Progenitor cell of endocrine pancreas (in vitro differentiated cells): ENCODE measurements at places on chromosomes 6 and 20.

DNA sequence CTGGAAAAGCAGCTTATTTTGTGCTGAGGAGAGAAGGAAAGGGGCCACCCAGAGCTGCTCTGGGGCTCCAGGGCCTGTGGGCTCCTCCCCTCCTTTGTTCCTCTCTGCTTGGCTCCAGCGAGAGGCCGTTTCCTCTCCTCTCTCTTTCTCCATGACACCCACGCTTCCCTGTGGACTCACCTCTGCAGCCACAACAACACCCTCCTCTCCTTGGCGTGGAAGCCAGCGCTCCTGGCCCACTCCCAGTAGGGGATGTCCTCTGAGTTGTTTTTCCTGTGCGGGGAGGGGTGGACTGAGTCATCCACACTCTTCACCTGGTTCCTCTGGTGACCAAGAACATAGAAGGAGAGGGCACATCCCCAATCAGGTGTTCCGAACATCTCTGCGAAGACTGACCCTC is 4.9 kb upstream of the CDSN start:
- no peak for DNase-seq

GRCh38 chr6:36906539-36907325 is 21.0 kb downstream of the C6orf89 start:
- DNase-seq: no peak

DNA sequence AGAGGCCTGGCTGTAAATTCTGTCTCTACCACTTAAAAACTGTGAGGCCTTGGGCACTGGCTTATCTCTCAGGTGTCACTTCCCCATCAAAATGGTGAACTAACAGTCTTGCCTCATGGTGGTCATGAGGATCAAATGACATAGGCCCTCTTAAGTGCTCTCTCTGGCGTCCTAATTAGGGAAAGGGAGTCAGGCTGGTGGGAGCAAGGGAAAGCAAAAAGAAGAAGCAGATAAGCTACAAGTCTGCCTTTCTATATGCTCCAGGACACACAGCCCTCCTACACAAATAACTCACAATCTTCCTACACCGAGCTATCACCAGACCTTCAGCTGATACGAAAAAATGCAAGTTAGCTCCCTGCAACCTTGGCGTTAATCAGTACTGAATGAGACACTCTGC is 19.5 kb upstream of the SLC22A16 start:
- DNase-seq: no peak

- no peak for DNase-seq
Measured at GRCh38 chr6:47701363-47701762, 3.0 kb downstream of the ADGRF4 start.

GRCh38 chr6:159036673-159037072 is 8.1 kb downstream of the TAGAP start:
- no peak for DNase-seq

- DNase-seq: no peak
Measured at GRCh38 chr6:108746836-108747575, 101.2 kb upstream of the ARMC2 start.

DNA sequence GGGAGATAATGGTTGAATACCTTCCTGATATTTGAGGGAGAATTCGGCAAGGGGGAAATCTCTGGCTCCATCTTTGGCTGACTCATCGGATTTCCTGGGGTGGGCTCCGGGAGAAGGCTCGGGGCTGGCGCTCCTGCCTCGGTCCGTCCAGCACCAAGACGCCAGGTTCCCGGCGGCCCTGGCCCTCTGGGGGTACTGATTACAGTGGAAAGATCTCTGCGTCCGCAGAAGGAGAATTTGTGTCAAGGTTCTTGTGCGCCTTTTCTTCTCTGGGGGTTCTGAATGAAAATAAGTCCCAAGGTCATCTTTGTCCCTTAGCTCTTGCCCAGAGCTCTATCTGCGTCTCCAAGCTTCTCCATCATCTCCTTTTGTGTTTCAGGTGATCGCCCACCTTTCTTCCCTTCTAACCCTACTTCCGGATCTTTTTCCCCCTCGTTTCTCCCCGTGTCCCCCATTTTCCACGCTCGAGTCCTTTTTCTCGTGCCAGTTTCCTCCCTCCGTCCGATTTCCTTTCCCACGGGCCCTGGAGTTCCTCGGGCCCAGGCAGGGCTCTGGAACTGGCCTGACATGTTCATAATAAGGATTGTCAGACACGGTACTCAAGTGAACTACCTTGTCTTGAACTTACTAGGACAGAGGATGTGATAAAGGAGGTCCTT is 11.6 kb downstream of the NRN1 start:
- no peak for DNase-seq

GRCh38 chr20:21615617-21616080 is 89.8 kb upstream of the PAX1 start:
- peak; percentile 66 for DNase-seq

DNA sequence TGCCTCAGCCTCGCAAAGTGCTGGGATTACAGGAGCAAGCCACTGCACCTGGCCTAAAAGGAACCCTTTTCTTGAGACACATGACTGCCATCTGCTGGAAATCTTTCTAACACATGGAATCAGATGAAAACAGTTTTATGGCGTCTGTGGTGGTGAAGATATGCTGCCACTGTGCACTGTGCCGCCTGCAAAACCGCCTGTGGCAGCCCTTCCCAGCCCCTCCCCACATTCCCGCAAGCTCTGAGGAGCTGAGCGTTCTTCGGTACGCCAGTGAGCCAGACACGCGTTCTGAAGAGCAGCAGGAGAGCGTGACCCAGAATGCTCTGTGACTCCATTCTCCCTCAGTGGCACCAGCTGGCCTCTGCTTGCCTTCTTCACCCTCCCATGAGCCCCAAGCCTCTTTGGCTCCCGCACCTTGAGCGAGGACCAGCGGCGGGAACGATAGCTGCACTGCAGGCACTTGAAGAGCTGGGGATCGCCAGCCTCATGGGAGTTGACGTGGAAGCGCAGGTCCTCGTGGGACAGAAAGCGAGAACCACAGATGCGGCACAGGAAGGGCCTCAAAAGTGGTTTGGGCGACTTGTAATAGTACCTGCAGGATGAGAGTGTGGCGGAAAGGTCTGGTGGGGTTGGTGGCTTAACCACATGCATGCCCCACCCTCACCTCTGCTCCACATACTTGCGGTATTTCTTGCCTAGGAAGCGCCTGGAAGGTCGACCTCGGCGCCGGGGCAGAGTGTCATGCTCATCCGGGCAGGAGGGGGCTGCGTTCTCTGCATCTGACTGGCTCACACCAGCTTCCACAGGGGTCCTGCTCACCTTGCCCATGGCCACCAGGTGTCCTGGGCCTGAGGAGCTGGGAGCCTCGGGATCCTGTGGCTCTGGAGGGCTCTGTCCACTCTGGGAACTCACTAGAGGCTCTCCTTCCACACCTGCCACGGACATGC is 8.7 kb downstream of the ZNF335 start:
- DNase-seq: no peak

DNA sequence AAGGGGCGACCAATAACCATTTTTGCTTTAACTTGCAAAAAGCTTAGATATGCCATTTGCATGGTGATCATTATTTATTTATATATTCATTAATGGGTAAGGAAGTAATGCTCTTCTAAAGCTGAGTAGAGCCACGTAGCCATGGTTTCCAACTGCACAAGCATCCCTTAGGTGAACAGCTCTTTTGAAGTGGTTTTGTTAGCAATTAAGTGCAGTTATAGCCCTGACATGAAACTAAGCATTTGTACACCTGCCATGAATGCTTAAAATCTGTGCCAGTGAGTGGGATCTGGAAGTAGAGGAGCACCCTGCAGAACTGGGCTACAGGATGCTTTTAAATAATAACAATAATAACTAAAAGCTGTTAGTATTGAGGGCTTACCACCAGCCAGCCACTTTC is 19.1 kb downstream of the TRAF3IP2 start:
- no peak for DNase-seq

DNA sequence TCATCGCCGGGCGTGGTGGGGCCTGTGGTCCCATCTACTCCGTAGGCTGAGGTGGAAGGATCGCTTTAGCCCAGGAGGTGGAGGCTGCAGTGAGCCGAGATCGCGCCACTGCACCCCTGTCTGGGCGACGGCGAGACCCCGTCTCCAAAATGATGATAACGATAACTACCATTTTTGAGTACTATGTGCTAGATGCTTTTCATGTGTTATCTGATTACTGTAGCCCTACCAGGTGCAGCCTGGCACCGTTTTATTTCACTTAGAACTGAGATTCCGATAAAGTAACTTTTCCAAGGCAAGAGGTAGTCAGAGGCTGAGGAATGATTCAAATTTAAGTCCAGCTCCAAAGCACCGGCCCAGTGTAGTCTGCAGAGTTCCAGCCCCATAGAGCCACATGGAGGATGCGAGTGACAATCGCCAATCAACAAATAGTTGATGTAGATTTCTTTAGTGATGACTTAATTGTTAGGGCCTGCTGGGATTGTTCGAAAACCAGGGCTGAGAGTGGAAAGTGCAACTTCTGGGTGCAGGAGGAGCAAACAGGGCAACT is 727 bp downstream of the ERMARD start:
- no peak for DNase-seq

- DNase-seq: no peak
Measured at GRCh38 chr6:134575221-134575620, 257.3 kb upstream of the SGK1 start.

GRCh38 chr20:18978311-18978710 is 164.7 kb downstream of the SCP2D1 start:
- DNase-seq: no peak

GRCh38 chr6:15423286-15423993 is 177.6 kb downstream of the JARID2 start:
- no peak for DNase-seq

DNA sequence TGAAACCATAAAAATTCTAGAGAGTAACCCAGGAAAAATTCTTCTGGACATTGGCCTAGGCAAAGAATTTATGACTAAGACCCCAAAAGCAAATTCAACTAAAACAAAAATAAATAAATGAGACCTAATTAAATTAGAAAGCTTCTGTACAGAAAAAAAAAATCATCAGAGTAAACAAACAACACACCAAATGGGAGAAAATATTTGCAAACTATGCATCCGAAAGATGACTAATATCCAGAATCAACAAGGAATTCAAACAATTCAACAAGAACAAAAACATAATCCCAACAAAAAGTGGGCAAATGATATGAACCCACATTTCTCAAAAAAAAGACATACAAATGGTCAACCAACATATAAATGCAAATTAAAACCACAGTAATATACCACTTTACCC is 242.6 kb upstream of the CDYL start:
- DNase-seq: no peak

GRCh38 chr20:12067686-12068085 is 150.0 kb downstream of the BTBD3 start:
- no peak for DNase-seq

- DNase-seq: peak; percentile 32
Measured at GRCh38 chr6:81751388-81752083, 945 bp downstream of the TENT5A start.

DNA sequence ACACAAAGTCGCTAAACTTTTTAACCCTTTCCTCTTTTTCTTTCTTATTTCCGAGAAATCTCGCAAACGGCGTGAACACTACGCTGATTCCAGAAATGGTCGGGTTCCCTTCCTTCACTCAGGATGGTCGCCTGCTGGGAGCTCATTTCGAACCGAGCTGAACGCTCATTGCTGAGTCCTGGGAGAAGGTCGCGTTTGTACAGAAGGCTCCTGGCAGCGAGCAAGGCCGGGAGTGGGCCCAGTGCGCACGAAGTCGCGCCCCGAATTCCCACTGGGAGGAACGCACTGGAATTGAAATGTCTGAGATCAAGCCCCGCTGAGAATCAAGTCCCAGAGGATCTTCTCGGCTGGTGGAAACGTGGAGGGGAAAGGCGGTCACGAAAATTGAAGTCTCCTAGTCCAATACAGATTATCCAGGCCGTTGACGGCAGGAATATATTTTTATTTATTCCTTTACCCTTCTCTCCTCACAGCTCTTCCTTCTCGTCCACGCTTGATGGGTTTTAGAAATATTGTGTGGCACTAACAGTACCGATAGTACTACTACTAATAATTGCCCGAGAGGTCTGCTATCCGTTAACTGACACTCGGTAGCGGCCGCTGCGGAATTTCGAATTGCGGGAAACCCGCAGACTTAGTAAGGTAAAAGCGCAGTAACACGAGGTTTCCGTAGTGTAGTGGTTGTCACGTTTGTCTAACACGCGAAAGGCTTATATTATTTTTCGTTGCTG is 207.2 kb upstream of the ZNF184 start:
- no peak for DNase-seq

- DNase-seq: no peak
Measured at GRCh38 chr6:2848851-2849250, 7.2 kb upstream of the SERPINB1 start.

- DNase-seq: no peak
Measured at GRCh38 chr6:44727651-44728630, 340.4 kb downstream of the CDC5L start.

DNA sequence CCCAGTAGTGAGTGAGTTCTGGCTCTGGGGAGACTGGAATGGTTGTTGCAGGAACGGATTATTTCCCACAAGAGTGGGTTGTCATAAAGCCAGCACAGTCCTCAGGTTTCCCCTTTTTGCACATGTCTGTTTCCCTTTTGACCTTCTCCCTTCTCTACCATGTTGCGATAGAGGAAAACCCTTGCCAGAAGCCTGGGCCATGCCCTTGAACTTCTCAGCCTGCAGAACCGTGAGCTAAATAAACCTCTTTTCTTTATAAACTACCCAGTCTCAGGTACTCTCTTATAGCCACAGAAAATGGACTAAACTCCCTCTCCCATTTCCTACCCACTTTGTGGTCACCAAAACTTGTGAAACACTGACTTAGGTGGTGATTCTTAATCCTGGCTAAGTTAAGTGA is 7.2 kb upstream of the PPP1R16B start:
- DNase-seq: no peak

DNA sequence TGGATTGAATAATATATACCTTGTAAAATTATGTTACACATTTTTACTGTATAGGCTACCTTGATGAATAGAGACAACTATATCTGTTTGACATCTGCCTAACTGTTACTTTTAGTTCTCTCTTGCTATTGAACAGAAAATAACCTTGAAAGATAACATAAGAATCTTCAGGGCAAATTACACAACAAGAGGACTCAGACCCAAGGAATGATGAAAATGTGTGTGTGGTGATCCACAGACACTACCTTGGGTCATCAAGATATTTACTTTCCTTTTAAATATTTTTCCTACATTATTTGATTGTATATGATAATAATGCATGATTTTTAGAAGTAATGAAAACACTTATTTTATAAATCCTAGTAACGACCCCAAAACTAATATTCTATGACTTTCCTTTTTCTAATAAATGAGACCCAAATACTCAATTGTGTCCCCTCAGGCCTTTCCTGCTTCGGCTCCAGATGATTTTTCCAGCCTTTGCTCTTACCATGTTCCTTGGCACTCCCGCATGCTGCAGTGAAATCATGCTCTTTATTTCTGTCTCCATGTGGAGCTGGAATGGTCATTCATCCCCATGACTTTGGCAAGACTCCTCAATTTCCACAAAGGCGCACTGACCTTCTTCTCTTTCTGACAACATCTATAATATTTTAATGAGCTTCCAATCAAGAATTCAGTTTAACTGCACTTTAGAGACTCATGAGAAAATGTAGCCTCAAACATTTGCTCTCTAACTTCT is 187.6 kb downstream of the EPM2A start:
- no peak for DNase-seq

- DNase-seq: no peak
Measured at GRCh38 chr6:5624256-5624655, 362.9 kb downstream of the FARS2 start.
